ENCODE measurements at places on chromosomes 6 and 20. TPM values are rescaled to one million over a fixed set of nuclear protein-coding genes. Genes with fewer than 3 reads are reported as not detected.

GRCh38 chr6:14857001-14857400 is 388.9 kb upstream of the JARID2 start:
- DNase-seq: no peak

- no peak for DNase-seq
Observed at GRCh38 chr6:131792091-131792496, 15.7 kb upstream of the ENPP1 start.

Gene HCK
- total RNA-seq: not detected

DNA sequence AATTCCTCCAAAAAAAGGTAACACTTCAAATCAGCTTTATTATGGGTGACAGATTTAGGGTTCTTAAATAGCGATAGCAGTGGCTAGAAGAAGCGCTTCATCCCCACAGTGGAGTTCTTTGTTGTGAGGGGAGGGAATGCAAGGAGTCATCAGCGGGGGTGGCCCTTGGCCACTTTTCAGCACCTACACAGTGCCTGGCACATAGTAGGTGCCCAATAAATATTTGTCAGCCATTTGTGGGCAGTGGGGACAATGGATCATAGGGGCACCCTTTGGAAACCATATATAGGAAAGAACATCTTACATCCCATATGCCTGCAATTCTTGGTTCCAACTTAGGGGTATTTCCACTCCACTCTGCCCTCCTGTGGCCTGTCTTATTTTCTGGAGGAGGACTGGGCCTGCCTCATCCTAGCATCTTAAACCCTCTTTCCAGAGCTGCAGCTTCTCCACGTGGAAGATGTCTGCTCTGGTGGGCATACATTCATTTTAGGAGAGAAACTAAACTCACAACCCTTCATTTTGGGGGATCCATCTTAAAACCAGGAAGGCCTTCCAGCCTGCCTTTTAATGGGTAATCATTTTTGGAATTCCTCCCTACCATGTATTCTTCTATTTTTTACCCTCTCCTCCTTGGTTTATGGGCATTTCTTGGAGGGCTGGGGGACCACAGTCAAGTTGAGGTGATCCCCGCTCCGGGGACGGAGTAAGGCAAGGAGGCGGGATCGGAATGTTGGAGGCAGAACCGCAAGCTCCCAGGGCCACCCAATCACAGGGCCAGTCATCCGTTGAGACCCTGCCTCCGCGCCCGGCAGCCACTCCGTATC is 2.6 kb upstream of the GPSM3 start:
- DNase-seq: peak; percentile 31

Gene FERMT1
- total RNA-seq: not detected

- no peak for DNase-seq
Observed at GRCh38 chr6:6826095-6826901, 237.8 kb downstream of the LY86 start.

DNA sequence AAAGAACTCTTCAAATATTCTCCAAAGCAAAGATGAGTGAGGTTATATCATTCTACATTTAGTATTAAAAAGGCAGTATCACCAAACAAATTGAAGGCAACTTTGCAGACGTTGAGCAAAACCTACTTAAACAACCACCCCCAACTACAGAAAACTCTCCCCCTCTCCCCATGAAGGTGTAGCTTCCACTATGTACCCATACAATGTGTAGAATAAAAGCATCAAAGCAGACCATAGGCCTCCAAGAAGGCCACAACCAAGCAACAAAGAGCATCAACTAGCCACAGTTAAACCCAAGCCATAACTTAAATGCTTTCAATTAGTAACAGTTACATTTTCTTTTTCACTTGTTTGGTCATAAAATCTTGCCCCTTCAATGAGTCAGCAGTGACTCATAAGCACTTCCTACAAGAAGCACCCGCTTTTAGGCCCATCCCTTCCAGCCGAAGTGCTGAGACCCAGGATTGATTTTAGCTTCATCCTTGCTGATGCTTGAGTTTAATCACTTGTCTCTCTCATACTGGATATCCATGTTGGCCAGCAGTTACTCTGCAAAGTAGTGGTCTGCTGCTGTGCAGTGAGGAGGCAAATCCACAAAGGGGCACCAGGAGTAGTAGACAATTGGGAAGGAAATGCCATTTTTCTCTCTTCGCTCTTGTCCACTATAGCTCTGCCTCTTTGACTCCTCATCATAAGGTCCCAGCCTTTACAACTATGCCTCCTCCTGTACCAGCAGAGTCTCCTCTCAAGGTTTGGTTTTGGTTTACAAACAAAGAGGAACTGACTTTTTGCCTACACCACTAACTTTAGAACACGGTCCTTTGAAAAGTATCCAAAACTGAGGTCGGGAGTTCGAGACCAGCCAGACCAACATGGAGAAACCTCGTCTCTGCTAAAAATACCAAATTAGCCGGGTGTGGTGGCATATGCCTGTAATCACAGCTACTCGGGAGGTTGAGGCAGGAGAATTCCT is 8.4 kb upstream of the NUP153 start:
- no peak for DNase-seq

DNA sequence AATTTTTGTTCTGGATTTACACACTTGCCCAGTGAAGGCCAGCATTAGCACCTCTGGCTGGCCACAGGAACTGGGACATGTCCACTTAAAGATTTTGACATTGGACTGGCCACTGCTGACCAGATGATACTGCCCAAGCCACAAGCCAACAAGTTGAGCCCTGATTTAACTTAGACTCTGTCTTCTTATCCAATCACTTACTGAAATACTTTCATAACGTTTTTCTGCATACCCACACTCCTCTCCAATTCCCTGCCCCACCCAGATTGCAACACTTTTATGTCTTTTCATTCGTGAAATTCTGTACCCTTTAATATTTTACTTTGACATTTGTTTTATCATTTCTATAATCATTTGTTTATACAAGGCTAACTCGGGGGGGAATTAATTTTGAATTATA is 170.3 kb upstream of the TAB2 start:
- no peak for DNase-seq
